ENCODE measurements at places on chromosomes 12 and 14. TPM values are rescaled to one million over a fixed set of nuclear protein-coding genes. Genes with fewer than 3 reads are reported as not detected.

The KRT5 gene
- not detected for total RNA-seq

The C1QL4 gene
- total RNA-seq = not detected

The KRT72 gene
- total RNA-seq = not detected

DNA sequence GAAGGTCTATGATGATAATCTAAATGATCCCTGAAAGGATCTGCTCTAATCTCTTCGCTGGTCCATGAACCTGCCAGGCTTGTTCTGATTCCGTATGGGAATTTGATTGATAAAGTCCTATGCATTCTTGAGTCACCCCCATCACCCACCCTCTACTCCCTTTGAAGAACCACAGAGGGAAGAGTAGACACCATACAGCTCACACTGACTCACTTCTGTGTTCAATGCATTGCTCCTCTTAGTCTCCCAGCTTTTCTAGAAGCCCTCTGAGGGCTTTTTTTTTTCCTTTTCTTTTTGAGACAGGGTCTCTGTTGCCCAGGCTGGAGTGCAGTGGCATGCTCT is 18.5 kb upstream of the GPRC5A start:
- H3K4me3 ChIP-seq = no peak overlapping the region
- DNase-seq = no peak
- H3K27ac ChIP-seq = no peak overlapping the region
- H3K4me1 ChIP-seq = no peaks in the 10 kb centered on the region

DNA sequence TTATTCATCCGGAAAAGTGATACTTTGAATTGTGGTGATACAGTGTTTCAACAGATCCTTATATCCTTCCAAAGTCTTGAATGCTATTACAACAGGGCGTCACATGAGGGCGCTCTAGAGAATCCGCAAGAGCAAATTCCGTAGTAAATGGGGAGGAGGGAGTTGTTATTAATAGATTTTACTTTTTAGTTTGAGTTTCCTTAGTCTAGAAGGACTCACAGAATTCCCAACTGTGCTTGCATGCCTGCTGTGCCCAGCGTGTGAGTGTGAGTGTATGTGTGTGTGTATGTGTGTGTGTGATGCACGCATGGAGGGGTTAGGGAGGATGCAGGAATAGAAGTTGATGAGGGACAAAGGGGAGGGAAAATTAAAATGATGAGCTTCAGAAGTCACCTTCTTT is 375.3 kb downstream of the C12orf75 start:
- H3K27me3 ChIP-seq = no peaks in the 10 kb centered on the region
- no peak overlapping the region for H3K4me3 ChIP-seq
- no peak overlapping the region for H3K27ac ChIP-seq
- DNase-seq = no peak
- H3K36me3 ChIP-seq = no peaks in the 10 kb centered on the region
- no peaks in the 10 kb centered on the region for H3K4me1 ChIP-seq

- no peaks in the 10 kb centered on the region for H3K36me3 ChIP-seq
- no peak overlapping the region for H3K27ac ChIP-seq
- no peaks in the 10 kb centered on the region for H3K27me3 ChIP-seq
- no peak for DNase-seq
Observed at GRCh38 chr12:58504143-58504938, 416.0 kb downstream of the LRIG3 start.

DNA sequence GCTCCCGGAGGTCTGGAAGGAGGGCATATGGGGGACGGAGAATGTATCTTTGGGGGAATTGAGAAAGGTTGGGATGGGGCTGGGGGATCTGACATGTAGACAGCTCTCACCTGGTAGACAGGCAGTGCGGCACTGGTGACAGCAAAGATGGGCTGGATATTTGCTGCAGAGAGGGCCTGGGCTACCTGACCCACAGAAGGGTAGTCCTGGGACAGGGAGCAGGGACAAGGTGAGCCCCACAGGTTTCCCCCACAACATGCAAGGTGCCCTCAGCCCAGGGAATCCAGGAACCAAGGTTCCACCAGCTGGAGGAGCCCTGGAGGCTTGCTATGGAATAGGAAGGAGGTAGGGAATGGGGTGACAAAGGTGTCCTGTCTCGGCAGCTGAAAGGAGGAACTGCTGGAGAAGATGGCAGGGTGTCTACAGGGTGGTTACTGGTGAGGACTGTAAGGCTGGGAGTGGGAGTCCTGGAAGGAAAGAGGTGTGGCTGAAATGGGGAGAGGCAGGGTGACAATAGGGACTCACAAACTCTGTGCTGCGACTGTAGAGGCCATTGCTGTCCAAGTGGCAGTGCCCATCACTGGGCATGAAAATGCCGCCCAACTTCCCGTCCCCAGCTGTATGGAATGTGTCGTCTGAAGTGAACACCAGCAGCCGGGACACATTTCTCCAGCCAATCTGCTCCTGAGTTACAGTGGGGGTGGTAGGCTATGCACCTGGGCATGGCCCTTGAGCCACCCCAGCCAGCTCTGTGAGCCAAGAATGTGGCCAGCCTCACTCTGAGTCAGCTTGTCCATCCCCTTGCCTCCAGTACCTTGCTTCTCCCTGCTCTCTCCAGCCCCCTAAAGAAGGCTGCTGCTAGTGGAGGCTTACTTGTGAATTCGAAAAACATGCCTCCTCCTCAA is 11.3 kb downstream of the ITGB7 start:
- H3K27ac ChIP-seq = no peak overlapping the region
- no peak overlapping the region for H3K4me3 ChIP-seq
- peaks cover 74% of the 10 kb centered on the region for H3K36me3 ChIP-seq
- no peak for DNase-seq

- no peak overlapping the region for H3K27ac ChIP-seq
- no peaks in the 10 kb centered on the region for H3K4me1 ChIP-seq
- no peak overlapping the region for H3K4me3 ChIP-seq
- no peaks in the 10 kb centered on the region for H3K27me3 ChIP-seq
- DNase-seq = no peak
Observed at GRCh38 chr12:18296201-18296908, 35.0 kb downstream of the PIK3C2G start.

DNA sequence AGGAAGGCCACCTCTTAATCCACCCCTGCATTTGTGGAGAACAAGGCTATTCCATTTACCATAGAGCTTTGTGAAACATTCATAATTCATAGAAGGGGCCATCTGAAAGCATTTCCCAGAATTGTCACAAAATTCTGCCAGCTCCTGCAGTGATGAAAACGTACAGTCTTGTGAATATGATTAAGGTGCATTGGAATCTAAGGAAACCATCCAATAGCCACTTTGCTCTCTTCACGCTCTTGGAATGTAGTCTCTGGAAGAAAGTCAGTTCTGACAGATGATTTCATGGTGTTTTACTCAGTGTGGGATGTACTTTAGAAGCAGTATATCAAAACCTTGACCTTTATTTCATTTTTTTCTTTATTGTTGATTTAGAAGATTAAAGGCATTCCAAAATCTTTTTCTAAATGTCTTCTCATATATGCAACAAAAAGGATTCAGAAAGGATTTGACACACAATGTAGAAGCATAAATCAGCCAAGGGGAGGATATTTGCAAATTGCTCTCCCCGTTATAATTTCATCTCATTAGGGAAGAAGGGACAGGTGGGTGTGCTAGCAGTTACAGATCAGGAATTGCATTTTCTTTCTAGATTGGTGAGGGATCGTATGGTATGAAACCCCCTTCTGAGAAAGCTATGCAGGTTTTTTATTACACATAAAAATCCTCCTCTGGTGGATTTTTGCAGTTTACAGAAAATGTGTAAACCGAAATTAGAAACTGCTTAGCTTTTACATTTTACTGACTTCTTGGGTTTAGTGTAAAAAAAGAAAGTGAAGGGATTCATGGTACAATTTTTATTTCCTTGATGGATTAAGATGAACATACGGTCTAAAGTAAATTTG is 390.2 kb downstream of the LRIG3 start:
- H3K4me1 ChIP-seq = no peaks in the 10 kb centered on the region
- no peaks in the 10 kb centered on the region for H3K36me3 ChIP-seq
- no peaks in the 10 kb centered on the region for H3K27me3 ChIP-seq
- DNase-seq = no peak

DNA sequence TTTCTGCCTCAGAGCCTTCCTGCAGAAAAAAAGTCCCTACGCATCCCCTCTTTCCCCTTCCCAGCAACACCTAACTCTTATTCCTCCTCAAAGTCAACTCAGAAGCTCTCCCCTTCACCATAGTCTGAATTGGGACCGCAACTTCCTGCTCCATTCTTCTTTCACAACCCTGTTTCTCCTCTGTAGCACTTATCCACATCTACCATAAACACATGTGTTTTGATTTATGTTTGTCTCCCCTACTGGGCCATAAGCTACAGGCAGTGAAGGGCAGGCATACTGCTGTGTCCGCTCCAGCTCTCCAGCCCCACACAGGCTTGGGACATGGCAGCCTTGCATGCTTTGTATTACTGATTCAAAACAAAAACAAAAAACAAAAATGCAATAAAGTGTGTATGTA is 5.9 kb downstream of the SDR9C7 start:
- no peaks in the 10 kb centered on the region for H3K36me3 ChIP-seq
- H3K27me3 ChIP-seq = peaks cover 8% of the 10 kb centered on the region
- H3K27ac ChIP-seq = no peak overlapping the region
- no peak for DNase-seq
- no peak overlapping the region for H3K4me3 ChIP-seq

GRCh38 chr12:54000116-54001114 is at the start of gene HOXC9:
Gene HOXC9 (plus strand): TSS chr12:54000161. CDS start chr12:54000189, 28 bp downstream.
- H3K27ac ChIP-seq = peak within 1 kb of the TSS; percentile 65
- DNase-seq = no peak
- H3K27me3 ChIP-seq = peaks cover 92% of the 10 kb centered on the region
- H3K36me3 ChIP-seq = peaks cover 4% of the 10 kb centered on the region
